ENCODE measurements at places on chromosomes 13 and 19. TPM values are rescaled to one million over a fixed set of nuclear protein-coding genes. Genes with fewer than 3 reads are reported as not detected.

GRCh38 chr13:91356919-91357612 lies 9.6 kb downstream of the MIR17HG start:
- no peak for DNase-seq

- no peak for DNase-seq
Observed at GRCh38 chr19:4781801-4782200, 9.7 kb upstream of the FEM1A start.

DNA sequence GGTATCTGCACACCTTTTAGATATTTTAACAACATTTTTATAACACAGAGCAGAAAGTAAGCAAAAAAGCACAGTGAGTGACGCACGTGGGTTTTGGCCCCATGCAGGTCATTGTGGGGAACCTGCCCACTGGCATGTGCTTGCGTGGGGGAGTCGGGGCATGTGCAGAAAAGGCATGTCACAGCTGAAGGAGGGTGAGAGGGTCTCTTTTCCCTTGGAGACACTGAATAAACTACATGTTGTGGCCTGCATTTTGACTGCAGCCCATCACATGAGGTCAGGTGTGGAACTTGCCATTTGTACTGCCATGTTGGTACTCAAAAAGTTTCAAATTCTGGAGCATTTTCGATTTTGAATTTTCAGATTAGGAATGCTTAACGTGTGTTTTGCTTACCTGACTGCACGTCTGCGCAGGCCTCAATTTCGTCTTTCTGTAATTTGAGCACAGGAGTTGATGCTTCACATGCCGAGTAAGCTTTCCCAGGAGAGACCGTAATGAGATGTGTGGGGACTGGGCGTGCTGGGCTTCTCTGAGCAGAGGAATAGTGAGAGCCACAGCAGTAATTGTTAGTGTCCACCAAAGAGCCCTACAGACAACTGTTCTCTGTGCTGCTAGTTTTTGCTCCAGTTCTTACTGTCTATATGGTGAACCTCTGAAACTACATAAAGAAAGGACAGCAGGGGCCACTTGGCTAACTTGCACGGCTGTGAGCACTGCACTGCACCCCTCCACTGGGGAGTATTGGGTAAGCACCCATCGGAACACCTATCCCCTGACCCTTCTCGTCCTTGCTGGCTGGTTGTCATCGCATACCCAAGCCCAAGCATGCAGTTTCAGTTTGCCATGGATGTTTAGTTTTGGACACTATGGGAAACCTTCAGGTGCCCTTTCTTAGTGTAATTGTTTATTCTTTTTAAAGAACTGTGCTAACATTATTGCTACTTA lies 72.9 kb upstream of the GPR183 start:
- DNase-seq: no peak

- DNase-seq: no peak
Observed at GRCh38 chr19:45217193-45217956, 27.8 kb downstream of the EXOC3L2 start.

- no peak for DNase-seq
Observed at GRCh38 chr13:52924289-52925148, 76.1 kb upstream of the PCDH8 start.

- DNase-seq: no peak
Observed at GRCh38 chr13:56670563-56670962, 470.2 kb upstream of the PRR20A start.

DNA sequence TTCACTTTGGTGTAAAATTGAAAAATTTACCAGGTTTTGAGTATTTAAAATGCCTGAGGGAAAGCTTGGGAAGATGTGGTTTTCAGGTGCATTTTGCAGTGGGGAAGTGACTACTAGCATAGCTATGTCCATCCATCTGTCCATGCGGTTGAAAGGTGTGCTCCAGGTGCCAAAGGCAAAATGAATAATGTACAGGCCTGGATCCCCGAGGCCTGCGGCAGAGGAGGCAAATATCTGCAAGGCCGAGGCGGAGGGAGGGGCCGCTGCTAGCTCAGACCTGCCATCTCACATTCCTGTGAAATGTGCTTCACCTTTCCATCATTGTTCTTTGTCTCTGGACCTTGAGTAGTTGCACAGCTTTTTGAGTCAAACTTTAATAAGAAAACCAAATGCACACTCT lies 65.5 kb downstream of the ERCC5 start:
- DNase-seq: no peak

DNA sequence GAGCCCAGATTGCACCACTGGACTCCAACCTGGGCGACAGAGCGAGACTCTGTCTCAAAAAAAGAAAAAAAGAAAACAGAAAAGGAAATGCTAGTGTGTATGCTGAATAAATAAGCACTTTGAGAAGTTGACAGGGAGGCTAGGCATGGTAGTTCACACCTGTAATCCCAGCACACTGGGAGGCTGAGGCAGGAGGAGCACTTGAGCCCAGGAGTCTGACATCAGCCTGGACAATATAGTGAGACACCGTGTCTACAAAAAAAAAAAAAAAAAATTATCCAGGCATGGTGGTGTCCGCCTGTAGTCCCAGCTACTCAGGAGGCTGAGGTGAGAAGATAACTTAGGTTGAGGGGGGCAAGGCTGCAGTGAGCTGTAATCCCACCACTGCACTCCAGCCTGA lies 19.1 kb upstream of the LDLR start:
- no peak for DNase-seq

- peak; percentile 29 for DNase-seq
Observed at GRCh38 chr19:36460046-36460445, 29.3 kb downstream of the ZNF566 start.

- DNase-seq: no peak
Observed at GRCh38 chr19:13461536-13461935, 44.7 kb downstream of the CACNA1A start.

DNA sequence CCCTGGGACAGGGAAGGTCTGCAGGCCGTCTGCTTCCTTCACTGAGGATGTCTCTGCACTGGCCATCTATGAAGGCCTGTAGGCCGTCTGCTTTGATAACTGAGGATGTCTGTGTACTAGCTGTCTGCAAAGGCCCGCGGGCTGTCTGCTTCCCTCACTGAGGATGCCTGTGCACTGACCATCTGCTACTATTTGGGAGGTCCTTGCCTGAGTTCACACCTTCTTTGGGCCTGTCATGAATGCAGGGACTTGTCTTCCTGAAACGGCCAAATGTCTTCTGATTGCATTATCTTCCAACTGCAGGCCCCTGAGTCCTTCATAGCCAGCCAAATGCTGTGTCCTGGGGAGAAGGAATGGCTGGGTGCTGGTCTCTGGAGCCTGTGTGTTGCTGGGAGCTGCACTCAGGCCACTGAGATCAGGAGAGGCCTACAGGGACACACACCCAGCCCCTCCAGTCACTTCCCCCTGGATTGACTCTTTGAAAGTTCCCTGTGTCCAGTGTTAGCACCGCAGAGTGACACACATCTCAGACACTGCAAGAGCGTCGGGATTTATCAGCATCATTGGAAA lies 72.9 kb downstream of the TEX29 start:
- DNase-seq: no peak

DNA sequence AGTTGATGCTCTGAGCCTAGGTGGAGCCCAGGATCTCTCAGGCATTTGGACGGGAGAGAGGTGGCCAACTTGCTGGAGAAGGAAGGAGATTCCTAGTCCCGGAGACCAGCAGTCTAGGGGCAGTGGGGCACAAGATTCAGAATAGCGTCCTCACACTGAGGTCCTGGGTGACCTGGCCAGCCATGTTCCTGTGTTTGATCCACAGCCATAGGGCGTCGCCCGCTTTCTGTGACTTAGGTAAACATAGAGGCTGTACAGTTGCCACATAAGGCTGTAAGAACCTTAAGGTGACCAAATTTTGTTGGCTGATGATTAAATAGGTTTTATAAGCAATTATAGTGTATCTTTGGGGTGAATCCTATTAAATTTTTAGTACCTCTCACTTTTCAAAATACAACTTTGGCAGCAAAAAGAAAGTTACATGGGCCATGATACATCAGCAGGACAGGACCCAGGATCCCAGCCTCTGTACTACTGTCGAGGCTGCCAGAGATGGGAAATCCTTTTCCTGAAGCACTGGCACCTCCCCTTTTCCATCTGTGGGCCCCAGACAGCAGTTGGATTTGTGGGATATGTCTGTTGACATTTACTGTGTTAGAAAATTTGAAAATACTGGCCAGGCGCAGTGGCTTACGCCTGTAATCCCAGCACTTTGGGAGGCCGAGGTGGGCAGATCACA lies 37.5 kb downstream of the TSSK6 start:
- DNase-seq: no peak

The PRR36 gene
- polyA plus RNA-seq: 0.02 TPM

The GYS1 gene
- polyA plus RNA-seq: 72.2 TPM

The C5AR1 gene
- polyA plus RNA-seq: 1.0 TPM

The URAD gene
- polyA plus RNA-seq: not detected

The MIA gene
- not detected for polyA plus RNA-seq

The VAV1 gene
- not detected for polyA plus RNA-seq

The FCAR gene
- not detected for polyA plus RNA-seq

The ANKLE1 gene
- 1.0 TPM for polyA plus RNA-seq

The CGB1 gene
- polyA plus RNA-seq: not detected
